ENCODE measurements at places on chromosomes 1 and 21.

DNA sequence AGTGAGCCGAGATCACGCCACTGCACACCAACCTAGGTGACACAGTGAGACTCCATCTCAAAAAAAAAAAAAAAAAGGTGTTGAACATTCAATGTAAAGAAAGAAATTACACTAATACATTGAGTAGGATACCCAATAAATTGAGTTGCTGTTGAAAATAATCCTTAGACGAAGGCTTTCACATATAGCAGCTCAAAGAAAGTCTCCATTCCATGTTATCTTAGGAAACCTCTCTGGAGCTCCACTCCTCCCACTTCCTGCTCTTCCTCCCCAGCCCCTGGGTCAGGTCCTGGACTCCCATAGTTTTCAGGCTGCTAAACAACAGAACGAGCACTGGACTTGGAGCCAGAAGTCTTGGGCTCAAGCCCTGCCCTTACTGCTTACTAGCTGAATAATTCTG, 15.6 kb upstream of the CNR2 start:
- no peak for DNase-seq

DNA sequence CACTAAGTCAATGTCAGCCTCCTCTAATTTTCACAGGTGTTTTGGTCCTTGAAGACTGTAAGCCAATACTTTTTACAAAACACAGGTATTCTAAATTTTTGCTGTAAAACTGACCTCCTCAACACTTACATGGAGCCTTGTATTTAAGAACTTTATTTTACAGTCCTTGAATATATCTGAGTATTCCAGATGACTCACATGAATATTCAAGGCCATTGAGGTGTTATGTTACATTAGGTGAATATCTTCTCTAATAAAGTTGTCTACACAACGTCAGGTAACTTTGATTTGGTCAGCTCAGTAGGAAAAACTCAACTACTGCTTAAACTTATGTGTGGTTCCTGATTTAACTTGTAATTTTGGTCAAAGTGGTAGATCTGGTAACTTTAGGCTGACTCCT, 254.2 kb downstream of the OLFM3 start:
- DNase-seq = no peak

GRCh38 chr1:150922519-150922975, 3.6 kb upstream of the SETDB1 start:
- DNase-seq = no peak

DNA sequence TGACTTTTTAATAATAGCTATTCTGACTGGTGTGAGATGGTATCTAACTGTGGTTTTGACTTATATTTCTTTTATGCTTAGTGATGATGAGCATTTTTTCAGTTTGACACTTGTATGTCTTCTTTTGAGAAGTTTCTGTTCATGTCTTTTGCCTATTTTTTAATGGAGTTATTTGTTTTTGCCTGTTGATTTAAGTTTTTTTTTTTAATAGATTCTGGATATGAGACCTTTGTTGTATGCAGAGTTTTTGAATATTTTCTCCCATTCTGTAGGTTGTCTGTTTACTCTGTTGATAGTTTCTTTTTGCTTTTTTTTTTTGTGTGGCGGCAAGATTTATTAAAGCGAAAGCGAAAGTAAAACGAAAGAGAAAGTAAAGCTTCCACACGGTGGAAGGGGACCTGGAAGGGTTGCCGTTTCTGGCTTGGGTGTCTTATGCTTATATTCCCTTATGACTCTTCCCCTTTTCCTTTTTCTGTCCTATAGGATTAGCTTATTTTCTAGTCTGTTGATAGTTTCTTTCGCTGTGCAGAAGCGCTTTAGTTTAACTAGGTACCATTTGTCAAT, 67.6 kb downstream of the TBX19 start:
- no peak for DNase-seq

- DNase-seq = no peak
These were observed 17.4 kb downstream of the TIAM1 start for GRCh38 chr21:31326522-31327242.

DNA sequence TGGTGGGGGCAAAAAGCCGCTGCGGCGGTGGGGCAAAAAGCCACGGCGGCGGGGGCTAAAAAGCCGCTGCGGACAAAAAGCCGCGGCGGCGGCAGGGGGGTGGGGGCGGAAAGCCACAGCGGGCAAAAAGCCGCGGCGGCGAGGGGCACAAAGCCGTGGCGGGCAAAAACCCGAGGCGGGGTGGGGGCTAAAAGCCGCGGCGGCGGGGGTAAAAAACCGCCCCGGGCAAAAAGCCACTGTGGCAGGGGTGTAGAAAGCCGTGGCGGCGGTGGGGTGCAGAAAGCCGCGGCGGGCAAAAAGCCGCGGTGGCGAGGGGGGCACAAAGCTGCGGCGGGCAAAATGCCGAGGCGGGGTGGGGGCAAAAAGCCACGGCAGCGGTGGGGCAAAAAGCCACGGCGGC, 3901.8 kb downstream of the SRGAP2C start:
- DNase-seq = no peak

DNA sequence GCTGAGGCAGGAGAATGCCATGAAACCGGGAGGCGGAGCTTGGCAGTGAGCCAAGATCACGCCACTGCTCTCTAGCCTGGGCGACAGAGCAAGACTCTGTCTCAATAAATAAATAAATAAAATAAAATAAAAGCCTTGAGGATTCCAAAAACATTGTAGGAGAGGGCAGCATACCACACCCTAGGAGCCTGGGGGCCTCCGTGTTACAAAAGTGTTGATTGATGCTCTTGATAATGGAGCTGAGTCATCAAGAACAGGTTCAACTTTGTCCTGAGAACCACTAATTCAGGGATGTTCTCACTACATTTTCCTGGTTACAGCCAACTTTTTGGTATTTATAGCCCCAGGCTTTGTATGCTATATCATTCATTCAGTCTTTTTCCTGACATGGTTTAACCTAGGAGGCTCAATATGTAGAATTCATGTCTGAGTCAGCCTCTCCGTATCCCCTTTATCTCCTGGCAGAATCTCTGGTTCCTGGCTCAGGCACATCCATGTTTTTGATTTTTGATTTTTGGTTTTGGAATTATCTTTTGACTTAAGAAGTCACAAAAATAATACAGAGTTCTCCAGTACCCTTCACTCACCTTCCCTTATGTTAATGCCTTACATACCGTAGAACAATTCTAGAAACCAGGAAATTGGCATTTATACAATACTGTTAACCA, 69.4 kb downstream of the LRRC8D start:
- no peak for DNase-seq

DNA sequence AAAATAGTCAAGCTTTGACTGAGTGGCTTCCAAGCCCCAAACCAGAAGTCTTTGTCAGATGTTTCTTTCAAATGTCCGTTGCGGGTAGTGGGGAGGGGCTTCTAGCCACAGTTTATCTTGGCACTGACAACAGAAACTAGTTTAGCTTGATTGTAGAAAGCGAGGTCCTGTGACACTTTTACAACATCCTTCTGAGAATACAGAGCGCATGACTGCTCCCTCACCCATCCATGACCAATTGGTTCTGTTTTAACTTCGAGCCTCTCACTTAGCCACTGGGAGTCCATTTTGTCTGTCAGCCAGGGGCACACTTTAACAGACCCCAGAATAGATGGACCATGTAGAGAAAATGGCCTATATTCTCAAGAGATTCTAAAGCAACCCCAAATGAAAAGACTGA, 199.2 kb upstream of the ST6GALNAC5 start:
- no peak for DNase-seq

DNA sequence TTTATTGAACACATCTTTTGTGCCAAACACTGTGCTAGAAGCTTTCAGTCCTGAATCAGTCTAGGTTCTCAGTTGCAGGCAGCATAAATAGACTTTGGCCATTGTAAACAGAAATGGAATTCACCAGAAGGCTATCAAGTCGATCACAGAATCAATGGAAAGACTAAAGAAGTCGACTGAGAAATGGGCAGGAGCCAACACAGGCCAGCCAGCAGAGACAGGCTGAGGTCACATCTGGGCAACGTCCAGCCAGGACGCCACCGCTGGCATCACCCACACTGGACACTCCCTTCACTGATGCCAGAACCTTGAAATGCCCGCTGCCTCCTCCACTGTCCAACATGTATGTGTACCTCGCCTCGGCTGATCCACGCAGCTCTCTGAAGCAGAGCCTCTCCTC, 5.5 kb upstream of the CNTN2 start:
- no peak for DNase-seq

DNA sequence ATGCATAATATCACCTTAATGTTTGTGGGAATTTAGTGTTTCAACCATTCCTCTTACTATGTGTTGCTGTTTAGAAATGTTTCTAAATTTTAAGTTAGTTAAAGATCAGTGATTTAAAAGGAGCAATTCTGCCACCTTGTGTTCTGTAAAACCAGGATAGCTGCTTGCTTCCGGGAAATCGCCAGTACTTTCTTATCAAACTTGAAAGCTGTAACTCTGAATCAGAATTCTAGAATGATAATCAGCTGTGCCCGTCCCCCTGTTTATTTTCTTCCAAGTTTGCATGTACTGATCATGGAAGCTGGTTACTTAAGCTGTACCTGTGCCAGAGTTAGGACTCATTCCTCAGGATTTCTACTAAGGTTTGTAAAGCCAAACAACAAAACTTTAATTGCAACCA, 656.4 kb downstream of the LTN1 start:
- DNase-seq = no peak

- no peak for DNase-seq
These were observed 14.5 kb downstream of the PLA2G4A start for GRCh38 chr1:186843226-186843625.

GRCh38 chr1:20096840-20097447, 22.4 kb downstream of the PLA2G2D start:
- no peak for DNase-seq

GRCh38 chr1:181179279-181179986, 90.9 kb downstream of the IER5 start:
- DNase-seq = no peak

- DNase-seq = no peak
These were observed at the start of gene SCMH1 for GRCh38 chr1:41241749-41242341. Gene SCMH1, minus strand, starts transcription at chr1:41242306. Its CDS starts 56,173 bp downstream, at chr1:41186133.

DNA sequence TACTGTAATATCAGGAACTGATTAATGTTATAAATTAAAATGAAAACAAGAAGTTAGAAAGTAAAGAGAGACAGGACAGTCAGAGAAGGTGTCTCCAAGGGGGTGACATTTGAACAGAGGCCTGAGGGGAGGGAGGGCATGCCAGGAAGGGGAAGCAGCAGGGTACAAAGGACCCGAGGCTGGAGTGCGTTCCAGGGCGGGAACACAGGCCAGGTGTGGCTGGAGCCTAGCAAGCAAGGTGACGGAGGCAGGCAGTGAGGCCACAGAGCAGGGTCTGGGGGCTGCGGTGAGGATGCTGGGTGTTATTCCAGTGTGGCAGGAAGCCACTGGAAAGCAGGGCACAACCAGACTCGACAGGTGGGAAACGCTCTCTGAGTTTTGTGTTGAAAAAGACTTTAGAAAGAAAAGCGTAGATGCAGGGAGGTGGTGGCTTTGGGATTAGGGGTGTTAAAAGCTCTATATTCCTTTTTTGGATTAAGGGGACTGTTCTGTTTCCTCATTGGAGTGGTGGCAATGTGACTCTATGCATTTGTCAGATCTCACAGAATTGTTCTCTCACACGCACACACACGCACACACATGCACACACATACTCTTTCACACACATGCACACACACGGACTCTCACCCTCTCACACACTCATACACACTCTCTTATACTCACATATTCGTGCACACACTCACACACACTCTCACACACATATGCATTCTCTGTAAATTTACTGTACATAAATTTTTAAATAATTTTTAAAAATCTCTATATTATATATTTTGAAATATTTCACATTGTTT, 124.5 kb downstream of the GLIS1 start:
- no peak for DNase-seq

DNA sequence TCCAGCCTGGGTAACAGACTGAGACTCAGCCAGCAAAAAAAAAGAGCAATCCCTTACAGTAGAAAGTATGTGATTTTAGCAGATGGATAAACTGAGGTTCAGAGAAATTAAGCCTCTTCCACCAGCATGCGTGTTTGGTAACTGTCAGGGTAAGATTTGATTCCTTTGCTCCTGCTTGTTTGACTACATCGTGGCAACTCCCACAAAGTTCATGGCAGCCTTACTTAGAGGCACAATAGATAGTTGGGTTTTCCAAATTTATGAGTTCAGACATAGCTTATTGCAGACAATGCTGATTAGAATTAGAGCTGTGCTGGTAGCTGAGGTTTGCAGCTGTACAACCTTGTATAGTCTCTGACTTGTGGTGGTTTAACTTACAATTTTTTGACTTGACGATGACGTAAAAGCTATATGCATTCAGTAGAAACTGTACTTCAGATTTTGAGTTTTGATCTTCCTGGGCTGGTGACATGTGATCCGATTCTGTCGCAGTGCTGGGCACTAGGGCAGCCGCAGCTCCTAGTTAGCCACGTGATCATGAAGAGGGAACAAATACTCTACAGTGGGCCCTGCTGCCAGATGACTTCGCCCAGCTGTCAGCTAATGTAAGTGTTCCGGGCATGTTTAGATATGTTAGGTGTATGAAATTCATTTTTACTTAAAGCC, 167.8 kb downstream of the DHRS3 start:
- no peak for DNase-seq

GRCh38 chr1:28518745-28519341, 13.0 kb downstream of the RCC1 start:
- DNase-seq = no peak

DNA sequence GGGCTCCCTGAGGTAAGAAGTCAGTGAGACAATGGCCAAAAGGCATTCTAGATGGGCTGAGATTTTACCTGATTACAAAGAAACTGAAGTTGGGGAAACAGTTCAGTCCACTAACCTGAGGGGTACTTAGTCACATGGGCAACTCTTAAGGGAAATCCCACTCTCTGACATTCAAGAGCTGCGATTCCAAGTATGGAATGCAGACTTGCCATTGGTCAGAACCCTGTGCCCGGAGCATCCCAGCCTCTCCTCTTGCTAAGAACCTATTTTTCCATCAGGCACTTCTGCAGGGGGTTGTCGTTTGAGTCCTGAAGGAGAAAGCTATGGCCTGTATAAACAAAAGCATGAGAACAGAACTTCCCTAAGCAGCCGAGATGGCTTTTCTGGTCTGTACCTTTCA, 434.9 kb upstream of the DAB1 start:
- DNase-seq = no peak

DNA sequence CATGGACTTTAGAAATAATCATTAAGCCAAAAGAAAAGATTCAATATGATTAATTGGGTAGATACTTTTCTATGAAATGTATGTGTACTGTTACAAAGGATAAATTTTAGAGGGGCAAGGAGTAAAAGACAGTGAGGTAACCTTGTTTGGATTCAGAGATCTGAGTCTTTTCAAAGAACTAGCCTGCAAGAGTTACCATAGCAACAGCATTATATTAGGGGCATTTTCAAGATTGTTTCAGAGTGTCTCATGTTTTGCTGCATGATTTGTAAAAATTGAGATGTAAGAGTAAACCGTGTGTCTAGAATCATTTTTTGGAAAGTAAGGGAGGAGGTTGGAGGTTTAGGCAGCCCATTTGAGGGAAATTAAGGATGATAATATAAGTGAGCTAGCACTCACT, 70.6 kb upstream of the KIAA1614 start:
- no peak for DNase-seq

- no peak for DNase-seq
These were observed 65.1 kb upstream of the DUSP10 start for GRCh38 chr1:221806984-221807383.

- no peak for DNase-seq
These were observed 86.7 kb downstream of the CCDC185 start for GRCh38 chr1:223479718-223480425.

- no peak for DNase-seq
These were observed 8.8 kb upstream of the ANGPTL7 start for GRCh38 chr1:11180342-11180744.
